Stimulated activated CD8-positive, alpha-beta memory T cell treated with anti-CD3 and anti-CD28 coated beads, Interleukin-15, amount 100 ng/mL, for 4 hours (primary cell): ENCODE measurements at places on chromosomes 7 and 10.

DNA sequence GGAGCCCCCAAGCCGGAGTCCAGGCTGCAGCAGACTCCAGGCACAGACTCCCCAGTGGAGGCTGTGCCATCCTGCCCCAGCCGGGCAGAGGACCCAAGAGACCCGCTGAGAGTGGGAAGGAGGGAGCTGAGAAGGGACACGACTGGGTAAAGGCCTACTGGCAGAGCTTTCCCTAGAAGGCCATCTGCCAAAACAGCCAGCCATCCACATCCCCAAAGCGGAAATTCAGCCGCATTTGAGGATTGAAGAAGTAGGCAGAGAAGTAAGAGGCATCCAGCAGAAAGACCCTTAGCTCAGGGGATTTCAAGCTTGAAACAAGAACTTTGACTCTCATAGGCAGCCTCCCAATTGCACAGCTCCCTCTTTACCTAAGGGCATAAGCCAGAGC is 857 bp downstream of the CPXM2 start:
- DNase-seq: no peak

GRCh38 chr10:103736763-103737162 is 118.6 kb downstream of the SH3PXD2A start:
- no peak for DNase-seq

DNA sequence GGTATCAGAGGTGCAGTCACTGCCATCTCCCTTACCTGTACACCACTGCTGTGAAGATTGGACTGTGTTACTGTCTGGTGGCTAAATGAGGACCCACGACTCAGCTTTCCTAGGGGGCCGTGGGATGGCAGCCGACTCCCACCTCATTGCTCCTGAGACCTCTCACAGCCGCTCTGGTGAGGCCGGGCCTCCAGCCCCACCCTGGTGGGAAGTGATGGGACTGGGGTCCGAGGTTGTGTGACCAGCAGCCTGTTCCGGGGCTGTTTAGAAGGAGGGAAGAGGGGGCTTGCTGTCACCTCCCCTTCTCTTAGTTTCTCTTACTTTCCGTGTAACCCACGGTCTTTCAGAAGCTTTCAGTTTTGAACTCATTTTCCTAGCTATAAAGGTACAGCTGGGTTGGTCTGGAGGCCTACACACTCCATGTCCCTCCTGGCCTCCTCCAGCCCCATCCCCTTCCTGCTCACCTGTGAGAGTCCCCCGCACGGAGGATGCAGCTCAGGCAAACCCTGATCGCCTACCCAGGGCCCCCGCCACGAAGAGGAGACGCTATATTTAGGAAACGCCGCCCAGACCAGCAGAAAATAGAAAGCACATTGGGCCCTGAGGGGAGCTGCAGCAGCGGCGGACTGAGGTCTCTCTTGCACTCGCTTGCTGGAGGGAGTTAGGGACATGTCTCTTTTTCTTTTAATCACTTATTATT is 4.6 kb downstream of the EMX2 start:
- no peak for DNase-seq

DNA sequence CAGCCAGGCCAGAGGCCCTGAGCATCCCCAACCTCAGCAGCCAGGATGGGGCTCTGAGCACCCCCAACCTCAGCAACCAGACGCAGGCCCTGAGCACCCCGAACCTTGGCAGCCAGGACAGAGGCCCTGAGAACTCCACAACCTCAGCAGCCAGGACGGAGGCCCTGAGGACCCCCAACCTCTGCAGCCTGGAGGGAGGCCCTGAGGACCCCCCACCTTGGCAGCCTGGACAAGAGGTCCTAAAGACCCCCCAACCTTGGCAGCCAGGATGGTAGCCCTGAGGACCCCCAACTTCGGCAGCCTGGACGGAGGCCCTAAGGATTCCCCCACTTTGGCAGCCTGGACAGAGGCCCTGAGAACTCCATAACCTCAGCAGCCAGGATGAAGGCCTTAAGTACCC is 17.0 kb downstream of the RRP12 start:
- no peak for DNase-seq

DNA sequence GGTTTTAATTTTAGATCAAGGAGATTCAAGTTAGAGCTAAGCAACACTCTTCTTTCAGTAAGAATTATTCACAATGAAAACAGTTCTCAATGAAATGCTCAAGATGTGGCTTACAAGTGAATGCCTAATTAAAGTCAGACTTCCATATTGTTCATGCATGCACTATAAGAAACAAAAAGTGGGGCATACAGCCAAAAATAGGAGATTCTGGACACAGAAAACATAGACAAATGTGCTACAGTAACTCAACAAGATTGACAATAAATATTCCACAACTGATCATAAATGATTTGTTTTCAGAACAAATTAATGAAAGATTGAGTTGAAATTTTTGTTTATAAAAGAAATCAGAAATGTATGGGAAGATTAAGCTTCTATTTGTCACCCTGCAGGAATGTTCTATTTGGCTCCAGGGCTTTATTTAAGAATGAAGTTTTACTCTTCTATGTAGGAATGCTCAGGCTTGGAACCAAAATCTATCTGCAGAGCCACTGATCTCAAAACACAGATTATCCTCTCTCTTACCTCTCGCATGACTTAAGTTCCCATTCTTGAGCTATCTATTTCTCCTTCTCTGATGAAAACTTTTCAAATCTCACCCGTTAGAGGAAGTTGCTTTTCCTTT is 89.0 kb upstream of the PIP4K2A start:
- no peak for DNase-seq

- DNase-seq: no peak
These were observed 32.2 kb downstream of the FAM204A start for GRCh38 chr10:118309911-118310310.

DNA sequence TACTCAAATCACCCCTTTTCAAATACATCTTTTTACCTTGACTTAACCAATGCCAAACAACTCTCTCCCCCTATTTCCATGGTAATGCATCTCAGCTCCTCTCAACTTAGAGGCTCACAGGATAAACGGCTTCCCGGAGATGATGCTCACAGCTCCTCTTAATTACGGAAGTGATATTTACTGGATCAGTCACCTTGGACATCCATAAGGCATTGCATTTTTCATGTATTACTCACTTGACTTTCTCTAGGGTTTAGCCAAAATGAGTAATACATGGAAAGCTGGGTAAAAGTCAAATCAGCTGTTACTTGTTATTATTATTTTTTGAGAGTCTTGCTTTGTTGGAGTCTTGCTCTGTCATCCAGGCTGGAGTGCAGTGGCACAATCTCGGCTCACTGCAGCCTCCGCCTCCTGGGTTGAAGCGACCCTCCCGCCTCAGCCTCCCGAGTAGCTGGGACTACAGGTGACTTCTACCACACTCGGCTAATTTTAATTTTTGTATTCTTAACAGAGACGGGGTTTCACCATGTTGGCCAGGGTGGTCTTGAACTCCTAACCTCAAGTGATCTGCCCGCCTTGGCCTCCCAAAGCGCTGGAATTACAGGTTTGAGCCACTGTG is 73.3 kb upstream of the RHEB start:
- DNase-seq: no peak
